ENCODE measurements at places on chromosomes 7 and 10.
A peak's percentile ranks its signal among the peaks of the same experiment; 100 is the strongest.

- DNase-seq = no peak
Observed at GRCh38 chr7:158284121-158284520, 303.5 kb downstream of the PTPRN2 start.

GRCh38 chr10:104330168-104331110, 7.8 kb downstream of the ITPRIP start:
- DNase-seq = peak; percentile 40

- no peak for DNase-seq
Observed at GRCh38 chr7:12701433-12701832, 14.0 kb downstream of the ARL4A start.

- no peak for DNase-seq
Observed at GRCh38 chr10:103834436-103835095, 20.8 kb downstream of the SH3PXD2A start.

DNA sequence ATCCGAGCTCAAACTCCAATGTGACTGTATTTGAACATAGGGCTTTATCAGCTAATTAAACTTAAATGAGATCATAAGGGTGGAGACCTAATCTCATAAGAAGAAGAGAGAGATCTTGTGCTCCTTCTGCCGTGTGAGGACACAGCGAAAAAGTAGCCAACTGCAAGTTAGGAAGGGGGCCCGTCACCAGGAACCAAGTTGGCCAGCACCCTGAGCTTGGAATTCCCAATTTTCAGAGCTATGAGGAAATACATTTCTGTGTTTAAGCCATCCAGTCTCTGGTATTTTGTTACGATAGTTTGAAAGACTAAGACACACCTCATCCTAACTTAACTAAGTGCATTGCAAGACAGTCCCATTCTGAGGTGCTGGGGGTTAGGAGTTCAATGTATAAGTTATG, 14.1 kb upstream of the WDR86 start:
- DNase-seq = no peak

DNA sequence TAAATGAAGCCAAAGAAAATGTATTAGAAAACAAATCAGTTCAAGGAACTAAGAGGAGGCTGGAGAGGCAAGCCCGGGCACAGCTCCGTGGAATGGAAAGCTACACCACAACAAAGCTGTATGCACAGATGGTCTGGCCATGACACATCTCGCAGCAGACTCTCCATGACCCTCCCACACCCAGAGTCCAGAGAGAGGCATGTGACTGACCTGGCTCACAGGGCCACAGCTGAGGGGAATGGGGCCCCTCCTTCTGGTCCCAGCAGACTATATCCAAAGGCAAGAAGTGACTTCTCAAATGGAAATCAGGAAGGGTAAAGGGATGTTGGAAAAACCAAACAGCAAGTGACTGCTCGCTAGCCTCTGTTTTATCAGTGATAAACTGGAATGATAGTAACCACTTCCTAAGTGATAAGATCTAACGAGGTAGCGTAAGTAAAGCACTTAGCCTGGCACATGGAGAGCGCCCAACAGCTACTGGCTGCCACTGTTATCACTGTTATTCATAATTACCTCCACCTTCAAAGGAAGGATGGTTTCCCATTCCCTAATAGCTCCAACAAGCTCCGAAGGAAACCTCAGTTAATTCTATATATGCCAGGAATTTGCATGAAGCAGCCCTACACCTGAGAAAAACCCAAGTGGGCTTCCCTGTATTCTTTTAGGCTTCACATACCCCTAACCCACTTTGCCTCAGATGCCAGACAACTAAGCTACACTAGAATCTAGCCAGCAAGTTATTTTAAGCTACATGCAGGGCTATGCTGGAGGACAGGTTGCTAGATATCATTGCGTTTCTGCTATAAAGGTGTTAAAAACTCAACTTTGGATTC, 8.4 kb downstream of the OSBPL3 start:
- peak; percentile 89 for DNase-seq

DNA sequence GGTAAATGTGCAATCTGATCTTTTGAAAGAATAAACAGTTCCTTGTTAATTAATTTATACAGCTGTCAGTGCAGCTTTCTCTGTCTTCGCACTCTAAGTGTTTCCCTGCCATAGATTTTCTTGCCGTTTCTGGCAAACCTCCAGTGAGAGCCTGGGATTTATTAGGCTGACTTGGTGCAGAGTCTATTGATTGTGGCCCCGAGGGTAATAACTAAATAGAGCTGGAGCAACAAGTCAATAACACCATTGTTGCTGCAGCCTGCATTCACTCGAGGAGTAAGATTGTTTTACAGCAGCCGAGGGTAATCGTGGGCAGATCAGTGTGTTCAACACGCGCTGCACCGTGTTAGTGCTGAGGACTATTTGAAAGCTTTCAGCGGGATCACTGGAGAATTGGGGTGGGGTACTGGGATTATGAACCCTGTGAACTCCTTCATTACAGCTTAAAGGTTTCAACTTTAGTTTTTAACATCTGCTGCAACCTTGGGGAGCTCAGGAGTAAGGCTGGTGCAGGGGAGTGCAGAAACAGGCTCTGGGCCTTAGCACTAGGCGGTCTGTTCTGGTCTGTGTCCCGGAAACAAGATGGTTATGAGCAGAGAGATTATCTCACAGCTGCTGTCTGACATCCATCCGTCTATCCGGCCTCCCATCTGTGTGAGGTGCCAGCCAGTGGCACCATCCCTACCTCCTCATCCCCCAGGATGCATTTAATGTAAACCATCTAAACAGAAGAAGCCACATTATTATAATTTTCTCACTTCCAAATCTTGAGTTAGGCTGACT, 174.0 kb upstream of the TCF7L2 start:
- peak; percentile 77 for DNase-seq

GRCh38 chr7:134726581-134726980, 52.9 kb upstream of the CALD1 start:
- DNase-seq = no peak
